ENCODE measurements at places on chromosomes 6 and 20. TPM values are rescaled to one million over a fixed set of nuclear protein-coding genes. Genes with fewer than 3 reads are reported as not detected.

GRCh38 chr6:108728826-108729225 is 119.4 kb upstream of the ARMC2 start:
- DNase-seq: no peak

DNA sequence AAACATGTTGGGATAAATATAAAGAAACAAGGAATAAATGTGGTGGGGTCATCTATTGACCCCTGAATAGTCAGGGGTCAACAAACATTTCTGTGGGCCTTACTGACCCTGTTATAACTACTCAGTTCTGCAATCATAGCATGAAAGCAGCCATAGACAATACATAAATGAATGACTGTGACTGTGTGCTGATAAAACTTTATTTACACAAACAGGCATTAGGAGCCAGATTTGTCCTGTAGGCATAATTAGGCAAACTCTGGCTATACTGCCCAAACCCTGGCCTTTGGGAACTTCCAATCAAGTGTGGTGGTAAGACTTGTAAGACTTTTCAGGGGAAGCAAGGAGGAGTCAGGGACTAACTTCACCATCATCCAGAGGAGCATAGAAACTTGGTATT is 222.7 kb downstream of the KHDC1L start:
- DNase-seq: no peak

- no peak for DNase-seq
Observed at GRCh38 chr20:2227861-2228260, 67.9 kb upstream of the TGM3 start.

DNA sequence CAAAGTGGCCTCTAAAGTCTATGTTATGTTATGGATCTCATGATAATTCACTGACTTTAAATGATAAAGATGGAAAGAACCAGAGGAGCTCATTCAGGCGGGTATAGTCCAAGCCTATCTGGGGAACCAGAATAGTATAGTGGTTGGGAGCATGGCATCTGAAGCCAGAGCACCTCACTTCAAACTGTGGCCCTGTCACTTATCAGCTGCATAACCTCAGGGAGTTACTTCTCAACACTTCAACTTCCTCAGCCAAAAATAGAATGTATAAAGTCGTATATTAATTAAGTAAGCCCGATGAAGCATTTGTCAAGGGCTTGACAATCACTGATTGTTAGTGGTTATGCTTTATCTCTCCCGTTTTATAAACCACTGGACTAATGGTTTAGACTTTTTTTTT is 112.7 kb downstream of the RTN4IP1 start:
- DNase-seq: no peak

DNA sequence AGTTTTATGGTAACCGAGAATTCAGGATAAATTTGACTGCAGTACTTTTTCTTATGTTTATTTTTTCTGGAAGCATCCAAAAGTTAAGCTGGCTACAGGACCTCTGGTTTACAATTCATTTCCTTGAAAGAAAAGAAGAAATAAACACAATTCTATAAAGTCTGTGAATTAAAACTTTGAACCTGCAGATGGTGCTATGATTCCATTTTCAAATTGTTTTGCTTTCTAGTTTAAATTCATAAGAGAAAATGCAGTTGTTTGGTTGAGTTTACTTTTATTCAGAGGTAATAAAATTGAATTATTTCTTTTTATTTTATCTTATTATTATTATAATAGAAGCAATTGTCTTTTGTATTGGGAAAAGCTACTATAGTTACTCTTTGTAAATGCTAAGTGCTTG is 1.8 kb upstream of the VIP start:
- no peak for DNase-seq

DNA sequence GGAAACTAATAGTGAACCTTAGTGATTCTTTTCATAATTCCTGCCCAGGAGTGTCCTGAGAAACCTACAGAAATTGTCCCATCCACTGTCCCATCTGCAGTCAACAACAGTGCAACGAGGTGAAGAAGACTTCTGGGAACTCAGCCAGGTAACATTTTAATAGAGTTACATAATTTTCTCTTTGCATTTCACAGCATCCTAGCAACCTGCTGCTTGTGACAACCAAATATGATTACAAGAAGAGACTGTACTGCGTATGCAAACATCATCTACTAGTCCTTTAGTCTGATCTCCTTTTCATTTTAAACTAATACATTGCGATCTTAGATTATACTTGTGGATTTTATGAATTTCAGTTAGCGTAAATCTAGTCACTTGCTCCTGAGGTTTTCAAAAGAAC is 951.6 kb downstream of the TFAP2A start:
- DNase-seq: no peak

The ARMC2 gene
- total RNA-seq: 12.2 TPM

The TNNC2 gene
- not detected for total RNA-seq

The PHACTR1 gene
- total RNA-seq: 1.5 TPM

The MATN4 gene
- 0.14 TPM for total RNA-seq

The OOEP gene
- 1.4 TPM for total RNA-seq

The FAM83C gene
- total RNA-seq: not detected
